HEK293T (cell line): ENCODE measurements at places on chromosomes 2 and 18.

DNA sequence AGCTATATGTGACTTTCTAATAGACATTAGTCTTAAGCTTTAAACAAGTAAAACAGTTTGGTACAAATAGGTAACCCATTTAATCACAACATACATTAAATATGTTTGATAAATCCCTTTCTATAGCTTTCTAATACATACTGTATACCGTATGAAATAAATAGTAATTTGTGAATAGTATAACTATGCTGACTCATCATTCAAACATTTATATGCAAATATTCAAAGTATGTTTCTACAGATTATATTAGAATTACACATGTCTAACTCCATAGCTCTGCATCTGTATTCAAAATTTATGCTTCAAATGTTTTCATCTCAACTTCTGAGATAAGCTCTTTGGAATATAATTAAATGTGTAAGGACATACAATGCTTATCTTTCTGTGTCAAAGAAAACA is 142.7 kb upstream of the ZNF804A start:
- no peak for DNase-seq

DNA sequence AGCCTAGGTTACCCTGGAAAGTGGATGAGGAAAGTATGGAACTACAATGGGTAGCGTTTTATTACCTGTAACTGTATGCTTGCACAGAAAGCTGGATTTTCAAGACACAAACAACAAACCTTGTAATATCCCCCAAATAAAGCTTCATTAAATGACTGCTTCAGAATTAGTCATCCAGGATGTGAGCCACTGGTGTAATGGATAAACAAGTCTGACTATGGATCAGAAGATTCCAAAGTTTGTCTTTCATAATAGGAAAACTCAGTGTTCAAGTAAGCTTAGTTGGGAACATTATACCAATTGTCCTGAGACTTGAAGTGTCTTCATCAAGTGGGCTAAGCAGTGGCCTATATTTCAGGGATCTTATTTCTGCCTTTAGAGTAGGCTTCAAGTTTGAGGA is 518.8 kb downstream of the LRP1B start:
- no peak for DNase-seq

GRCh38 chr2:40363231-40363630 is 88.7 kb downstream of the SLC8A1 start:
- DNase-seq, result no peak

DNA sequence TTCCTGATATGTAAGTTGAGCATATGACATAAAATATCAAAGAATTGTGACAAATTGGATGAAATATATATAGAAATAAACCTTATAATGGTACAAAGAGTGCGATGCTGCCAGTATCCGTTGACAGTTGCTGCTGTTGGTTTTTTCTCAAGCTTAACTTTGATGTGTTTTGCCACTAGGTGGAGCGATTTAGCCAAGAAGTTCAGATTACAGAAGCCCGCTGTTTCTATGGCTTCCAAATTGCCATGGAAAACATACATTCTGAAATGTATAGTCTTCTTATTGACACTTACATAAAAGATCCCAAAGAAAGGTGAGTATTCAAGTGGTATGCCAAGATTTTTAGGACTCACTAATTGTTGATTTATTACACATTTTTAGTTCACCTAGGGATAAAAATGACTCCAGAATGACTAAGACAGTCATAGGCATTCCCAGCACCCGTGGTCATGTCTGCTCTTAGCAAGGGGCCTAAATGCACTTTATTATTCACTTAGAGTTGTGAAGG is 2.1 kb downstream of the RRM2 start:
- DNase-seq, result peak; percentile 46

GRCh38 chr2:63050334-63051041 is at the start of gene OTX1:
OTX1 (plus strand) TSS chr2:63050830; CDS start chr2:63052991, 2,161 bp downstream.
- peak; percentile 92 for DNase-seq

GRCh38 chr18:1797235-1797634 is 774.1 kb downstream of the METTL4 start:
- DNase-seq, result no peak

GRCh38 chr18:57543560-57543959 is 42.9 kb downstream of the FECH start:
- no peak for DNase-seq

DNA sequence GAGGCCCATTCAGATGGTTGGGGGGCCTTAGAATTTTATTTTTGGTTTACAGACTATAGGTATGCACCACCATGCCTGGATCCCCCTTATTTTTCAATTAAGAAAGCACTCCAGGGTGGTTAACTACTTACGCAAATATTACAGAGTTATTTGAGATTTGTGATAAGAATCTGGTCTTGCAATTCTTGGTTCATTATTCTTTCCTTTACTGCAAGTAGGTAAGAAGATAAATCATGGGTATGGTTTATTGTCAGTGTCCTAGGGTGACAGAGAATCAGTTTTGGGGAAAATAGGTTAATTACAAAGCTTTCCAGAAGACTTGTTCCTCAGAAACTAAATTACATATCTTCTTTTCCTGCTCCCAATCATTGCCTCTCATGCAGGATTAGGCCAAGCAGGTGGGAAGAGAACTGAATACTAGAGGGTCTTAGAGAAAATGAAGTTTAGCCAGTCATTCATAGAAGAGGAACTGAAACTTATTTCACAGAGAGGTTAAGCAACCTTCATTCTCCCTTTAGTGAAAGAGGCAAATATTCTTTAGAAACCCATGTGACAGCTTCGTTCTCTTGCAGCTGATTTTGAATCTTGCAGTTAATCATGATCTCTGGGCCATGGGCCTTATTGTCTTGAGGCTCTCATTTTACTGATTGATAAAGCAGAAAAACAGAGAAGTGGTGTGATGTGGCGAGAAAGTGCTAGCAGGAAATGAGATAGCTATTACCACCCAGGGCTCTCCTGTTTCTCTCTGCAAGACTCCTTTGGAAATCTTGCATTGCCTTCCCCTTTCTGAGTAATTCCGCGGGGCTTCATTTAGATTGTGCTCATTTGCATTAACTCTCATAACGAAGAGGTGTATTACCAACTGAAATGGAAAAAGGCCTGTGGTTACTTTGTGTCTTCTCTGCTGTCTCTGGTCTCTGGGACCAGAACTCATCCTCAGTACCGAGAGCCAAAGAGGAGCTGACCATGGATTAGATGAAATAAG is 44.8 kb upstream of the ARHGAP25 start:
- DNase-seq, result no peak

GRCh38 chr2:54845514-54845913 is 122.1 kb downstream of the EML6 start:
- no peak for DNase-seq

GRCh38 chr2:20649576-20649975 is 1.3 kb downstream of the HS1BP3 start:
- DNase-seq, result no peak
